Stimulated activated CD4-positive, alpha-beta T cell treated with anti-CD3 and anti-CD28 coated beads, Interleukin-15, amount 100 ng/mL, for 24 hours (primary cell): ENCODE measurements at places on chromosomes 1 and 21.

GRCh38 chr1:244460197-244460596, 876 bp upstream of the CATSPERE start:
- DNase-seq = peak; percentile 57

DNA sequence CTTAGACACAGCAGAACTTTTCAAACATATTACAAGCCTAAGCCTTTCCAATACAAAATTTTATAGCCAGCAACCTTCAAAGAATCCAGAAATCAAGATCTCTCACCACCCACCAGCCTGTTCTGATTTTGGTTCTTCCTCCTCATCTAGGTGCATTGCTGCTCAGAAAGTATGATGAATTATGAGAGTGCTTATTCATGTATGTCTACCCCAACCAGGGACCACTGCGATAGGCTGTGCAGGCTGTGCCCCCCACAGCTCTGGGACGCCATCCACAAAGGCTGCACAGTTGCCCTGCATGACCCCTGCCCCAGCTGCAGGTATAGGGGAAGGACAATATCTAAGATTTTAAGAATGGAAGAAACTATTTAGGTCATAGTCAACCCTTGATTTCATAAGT, 55.4 kb downstream of the WDR64 start:
- DNase-seq = no peak

DNA sequence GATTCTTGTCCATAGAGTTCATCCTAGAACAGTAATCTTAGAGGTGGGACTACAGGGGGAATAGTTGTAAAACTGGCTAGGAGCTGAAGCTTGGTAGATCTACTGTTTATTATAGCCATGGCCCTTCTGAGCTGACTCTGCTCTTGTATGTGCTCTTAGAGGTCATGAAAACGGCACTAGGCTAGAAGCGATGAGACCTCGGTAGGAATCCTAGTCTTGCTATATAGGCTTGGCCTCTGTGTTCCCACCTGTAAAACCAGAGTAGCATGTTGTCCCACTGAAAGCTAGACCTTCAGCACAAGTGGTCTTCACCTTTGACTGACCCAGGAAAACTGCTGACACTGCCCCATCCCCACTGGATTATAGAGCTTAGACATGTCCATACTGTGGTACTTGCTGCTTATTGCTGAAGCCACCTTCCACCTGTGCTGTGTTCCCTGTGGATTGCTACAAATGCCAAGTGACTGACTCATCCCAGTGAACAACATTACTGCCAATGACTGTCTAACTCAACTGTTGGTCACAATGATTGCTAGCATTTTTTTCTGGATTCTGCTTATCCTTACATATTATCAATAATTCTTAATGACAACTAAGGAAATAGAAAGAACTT, 23.0 kb upstream of the PIGC start:
- no peak for DNase-seq

DNA sequence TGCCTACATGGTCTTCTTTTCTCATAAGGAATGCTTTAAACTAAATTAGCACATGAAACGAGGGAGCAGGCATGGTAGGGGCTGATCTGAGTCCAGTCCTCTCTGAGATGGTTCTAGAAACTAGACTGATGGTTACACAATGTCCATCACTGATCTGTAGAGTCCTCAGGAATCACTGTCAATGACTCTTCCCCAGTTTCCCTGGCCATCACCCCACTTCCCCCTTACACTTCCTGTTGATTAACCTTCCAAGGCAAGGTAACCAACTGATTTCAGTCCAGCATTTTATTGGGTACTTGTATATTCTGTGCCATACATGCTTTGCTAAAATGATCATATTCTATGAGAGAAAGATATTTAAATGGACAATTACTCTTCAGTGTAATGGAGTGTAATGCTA, 100.6 kb upstream of the ARTN start:
- no peak for DNase-seq

DNA sequence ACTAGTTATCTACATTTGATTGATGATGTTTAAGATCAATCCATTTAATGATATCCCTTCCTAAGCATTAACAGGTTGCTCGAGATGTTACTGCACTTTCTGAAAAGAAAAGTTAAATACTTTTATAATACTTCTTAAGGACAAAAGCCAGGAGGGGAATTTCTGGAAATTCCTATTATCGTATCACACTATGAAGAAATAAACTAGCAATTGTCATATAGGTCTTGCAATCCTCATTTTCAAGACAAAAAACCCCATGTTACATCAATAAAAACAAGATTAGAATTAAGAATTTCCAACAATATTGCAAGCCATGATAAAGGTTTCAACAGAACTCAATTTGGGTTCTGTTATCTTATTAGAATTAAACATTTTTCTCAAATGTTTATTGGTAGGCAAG, 47.2 kb downstream of the HNRNPR start:
- DNase-seq = no peak

GRCh38 chr1:28450561-28450960, 55.3 kb upstream of the RCC1 start:
- DNase-seq = no peak

DNA sequence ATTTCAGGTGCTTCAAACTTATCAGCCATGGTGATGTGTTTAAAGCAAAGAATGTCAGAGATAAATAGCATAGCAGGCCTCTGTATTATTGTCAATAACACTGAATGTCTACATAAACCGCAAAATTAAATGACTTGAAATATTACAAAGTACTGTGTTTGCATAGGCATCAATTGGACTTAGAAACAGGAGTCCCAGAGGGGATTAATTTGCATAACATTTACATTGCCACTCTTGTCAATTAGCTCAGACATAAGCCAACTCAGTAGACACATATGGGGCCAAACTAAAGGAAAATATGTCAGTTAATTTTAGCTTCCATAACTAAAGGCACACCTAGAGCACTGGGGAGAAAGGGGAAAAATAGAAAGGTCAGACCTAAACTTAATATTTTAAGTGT, 814.5 kb upstream of the NEGR1 start:
- DNase-seq = no peak

GRCh38 chr1:176852124-176852523, 312.4 kb downstream of the ASTN1 start:
- no peak for DNase-seq

GRCh38 chr1:113178106-113178505, 105.1 kb downstream of the LRIG2 start:
- no peak for DNase-seq

GRCh38 chr21:17775431-17776126, 43.6 kb downstream of the C21orf91 start:
- DNase-seq = peak; percentile 68

GRCh38 chr1:221716713-221717484, 25.0 kb downstream of the DUSP10 start:
- no peak for DNase-seq

GRCh38 chr1:8867878-8868567, 10.5 kb downstream of the ENO1 start:
- DNase-seq = no peak

- DNase-seq = no peak
Observed at GRCh38 chr21:34936883-34937563, 112.1 kb downstream of the RUNX1 start.

GRCh38 chr1:59997479-59998115, 71.0 kb upstream of the CYP2J2 start:
- no peak for DNase-seq

- no peak for DNase-seq
Observed at GRCh38 chr21:36628761-36629460, 70.0 kb upstream of the SIM2 start.

GRCh38 chr1:87501738-87502137, 173.1 kb downstream of the LMO4 start:
- DNase-seq = no peak

- no peak for DNase-seq
Observed at GRCh38 chr1:9048551-9048950, 20.9 kb downstream of the SLC2A5 start.

GRCh38 chr1:204813522-204813921, 57.1 kb upstream of the NFASC start:
- DNase-seq = no peak

GRCh38 chr1:22410928-22411495, 40.6 kb upstream of the ZBTB40 start:
- no peak for DNase-seq

DNA sequence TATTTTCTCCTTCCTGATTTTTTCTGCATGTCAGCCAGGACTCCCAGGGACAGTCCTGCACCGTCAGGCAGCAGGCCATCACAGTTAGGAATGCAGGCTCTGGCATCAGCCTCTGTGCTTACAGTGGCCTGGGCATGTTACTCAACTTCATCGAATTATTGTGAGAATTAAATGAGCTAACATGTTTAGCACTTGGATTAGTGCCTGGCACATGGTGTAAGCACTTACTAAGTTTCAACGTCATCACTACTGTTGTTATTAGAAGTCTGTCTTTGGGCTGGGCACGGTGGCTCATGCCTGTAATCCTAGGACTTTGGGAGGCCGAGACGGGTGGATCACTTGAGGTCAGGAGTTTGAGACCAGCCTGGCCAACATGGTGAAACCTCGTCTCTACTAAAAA, 45.1 kb downstream of the SCCPDH start:
- no peak for DNase-seq

GRCh38 chr1:184160236-184160635, 108.7 kb downstream of the TSEN15 start:
- DNase-seq = peak; percentile 60

DNA sequence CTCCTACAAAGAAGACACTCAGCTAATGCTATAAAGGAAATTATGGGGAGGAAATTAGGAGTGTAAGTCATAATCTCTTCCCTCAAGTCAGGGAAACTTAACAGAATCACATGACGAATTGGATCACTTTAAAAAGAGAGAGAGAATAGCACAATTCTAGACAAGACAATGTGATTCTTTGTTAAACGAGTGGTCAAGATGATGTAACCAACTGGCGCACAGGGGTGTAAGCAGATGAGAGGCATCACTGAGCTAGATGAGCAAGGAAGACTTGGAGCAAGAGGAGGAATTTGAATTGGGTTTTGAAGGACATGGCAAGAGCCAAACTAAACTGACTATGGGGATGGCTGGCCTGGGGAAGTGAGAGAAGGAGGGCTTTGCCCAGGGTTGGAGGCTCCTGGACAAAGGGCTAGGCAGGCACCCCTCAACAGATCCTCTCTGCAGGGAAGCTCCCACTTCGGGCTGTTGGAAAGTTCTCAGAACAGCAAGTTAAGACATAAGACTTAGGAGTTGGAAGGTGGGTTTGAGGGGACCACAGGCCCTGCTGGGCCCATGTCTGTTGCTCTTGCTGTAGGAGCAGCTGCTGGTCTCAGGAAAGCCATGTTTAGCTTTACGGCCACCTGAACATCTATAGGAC, 123.9 kb upstream of the GRIK3 start:
- DNase-seq = no peak

GRCh38 chr1:201378804-201379203, 1.3 kb upstream of the TNNT2 start:
- DNase-seq = no peak

- no peak for DNase-seq
Observed at GRCh38 chr1:153478692-153479618, 18.5 kb upstream of the S100A7 start.

- DNase-seq = no peak
Observed at GRCh38 chr1:23588749-23589548, 29.6 kb upstream of the ID3 start.

GRCh38 chr1:202639500-202639899, 70.8 kb downstream of the SYT2 start:
- DNase-seq = no peak

DNA sequence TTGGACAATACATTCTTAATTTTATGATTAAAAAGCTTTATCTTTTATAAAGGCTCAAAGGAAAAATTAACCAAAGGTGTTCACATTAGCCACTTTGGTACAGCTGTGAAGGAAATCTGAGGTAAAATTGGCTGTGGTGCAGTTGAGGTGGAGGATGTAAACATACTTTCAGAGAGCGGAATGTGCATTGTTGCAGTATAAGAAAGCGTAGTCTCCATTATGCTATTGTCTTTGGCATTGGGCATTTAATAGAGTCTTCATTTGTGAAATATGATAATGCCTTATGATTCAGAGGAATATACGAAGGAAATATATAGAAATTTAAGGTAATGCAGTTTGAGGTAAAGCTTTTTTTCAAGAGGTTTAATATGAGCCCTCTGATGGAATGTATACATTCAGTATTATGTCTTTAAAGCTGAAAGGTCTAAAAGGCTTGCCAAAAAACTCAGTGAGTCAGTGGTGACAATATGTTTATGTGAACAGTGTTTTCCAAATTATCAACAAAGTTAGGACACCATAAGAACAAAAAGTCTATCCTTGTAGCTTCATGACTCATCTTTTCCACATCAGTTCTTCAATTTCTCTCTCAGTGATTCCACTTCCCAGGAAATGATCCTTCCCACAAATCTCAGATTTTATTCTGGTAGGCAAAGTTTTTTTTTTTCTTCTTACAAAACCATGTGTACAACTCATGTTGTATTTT, 26.9 kb upstream of the DDR2 start:
- no peak for DNase-seq

- DNase-seq = no peak
Observed at GRCh38 chr1:101526813-101527212, 290.0 kb downstream of the S1PR1 start.

- DNase-seq = no peak
Observed at GRCh38 chr1:21707086-21707840, 38.1 kb upstream of the RAP1GAP start.

GRCh38 chr1:38064197-38064903, 17.8 kb upstream of the POU3F1 start:
- no peak for DNase-seq

DNA sequence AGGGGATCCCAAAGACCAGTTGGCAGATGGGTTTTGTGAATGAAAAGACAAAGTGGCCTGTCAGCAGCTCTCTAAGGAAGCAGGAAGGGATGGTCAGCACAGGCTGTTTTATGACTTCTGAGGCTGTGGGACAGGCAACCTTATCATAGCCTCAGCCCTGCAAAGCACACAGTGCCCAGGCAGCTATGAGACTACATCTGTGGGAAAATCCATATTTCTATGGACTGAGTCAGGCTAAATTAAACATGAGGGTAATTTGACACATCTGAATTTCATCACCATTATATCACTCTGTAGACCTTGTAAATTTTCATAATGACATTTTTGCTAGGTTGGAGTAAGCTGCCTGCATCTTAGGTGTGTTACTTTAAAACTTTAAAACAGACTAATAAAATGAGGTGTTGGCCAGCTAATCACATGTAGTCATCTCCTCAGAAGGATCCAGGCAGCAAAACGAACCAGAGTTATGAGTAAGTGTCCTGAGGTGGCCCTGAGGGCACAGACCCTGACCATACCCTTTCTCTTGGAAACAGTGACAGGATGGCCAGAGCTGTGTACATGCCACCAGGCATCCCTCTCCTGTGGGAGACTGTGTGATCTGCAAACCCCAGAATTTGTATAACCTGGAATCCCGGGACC, 14.6 kb downstream of the NGF start:
- DNase-seq = no peak

DNA sequence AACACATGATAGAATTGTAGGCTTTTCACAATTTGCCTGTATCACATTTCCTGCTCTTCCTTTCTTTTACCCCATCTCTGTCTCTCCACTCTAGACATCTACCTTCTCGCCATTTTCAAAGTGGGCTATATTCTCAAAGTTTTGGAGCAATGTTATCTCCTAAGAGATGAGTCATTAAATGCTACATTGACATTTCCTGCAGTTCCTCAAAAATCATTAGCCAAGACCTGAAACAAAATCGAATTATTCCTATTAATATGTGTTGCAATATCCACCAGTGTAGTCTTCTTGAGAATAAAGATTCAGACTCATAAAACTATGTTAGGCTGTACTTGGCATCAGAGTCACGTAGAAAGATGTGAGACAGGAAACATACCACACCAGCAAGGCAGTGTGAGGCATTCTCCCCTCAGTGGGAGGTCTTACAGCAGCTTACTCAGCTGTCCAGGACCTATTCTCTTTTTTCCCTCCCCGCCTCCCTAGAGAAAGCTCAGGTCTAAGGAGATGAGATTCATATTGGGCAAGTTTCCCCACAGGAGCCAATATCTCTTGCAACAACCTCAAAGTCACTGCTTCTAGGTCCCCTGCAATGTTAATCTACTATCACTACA, 38.8 kb downstream of the FRRS1 start:
- no peak for DNase-seq
